ENCODE measurements at places on chromosomes 12 and 14. TPM values are rescaled to one million over a fixed set of nuclear protein-coding genes. Genes with fewer than 3 reads are reported as not detected.

DNA sequence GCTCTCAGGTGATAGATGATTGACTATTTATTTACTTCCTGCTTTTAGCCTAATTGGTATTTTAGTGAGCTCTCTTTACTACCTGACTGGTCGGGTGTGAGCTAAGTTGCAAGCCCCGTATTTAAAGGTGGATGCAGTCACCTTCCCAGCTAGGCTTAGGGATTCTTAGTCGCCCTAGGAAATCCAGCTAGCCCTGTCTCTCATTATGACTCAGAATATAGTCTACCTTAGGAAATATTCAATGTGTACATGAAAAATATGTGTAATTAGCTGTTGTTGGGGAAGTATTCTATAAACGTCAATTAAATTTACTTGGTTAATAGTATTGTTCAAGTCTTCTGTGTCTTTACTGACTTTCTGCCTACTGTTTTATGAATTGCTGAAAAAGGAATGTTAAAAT lies 306.9 kb upstream of the DIO2 start:
- ATAC-seq: no peak

DNA sequence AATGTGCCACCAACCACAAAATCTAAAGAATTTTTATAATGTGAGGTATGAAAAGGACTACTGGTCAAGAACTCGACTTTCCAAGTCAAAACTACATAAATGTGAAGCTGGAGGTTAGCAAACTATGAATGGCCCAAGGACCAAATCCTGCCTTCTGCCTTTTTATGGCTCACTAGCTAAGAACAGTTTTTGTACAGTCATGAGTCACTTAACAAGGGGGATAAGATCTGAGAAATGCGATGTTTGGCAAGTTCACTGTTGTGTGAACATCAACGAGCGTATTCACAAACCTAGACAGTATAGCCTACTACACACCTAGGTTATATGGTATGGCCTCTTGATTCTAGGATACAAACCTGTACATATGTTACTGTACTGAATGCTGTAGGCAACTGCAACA lies 28.2 kb downstream of the FERMT2 start:
- ATAC-seq: no peak

GRCh38 chr12:9820281-9820930 lies 6.9 kb upstream of the KLRF1 start:
- ATAC-seq: no peak

- ATAC-seq: no peak
Observed at GRCh38 chr12:116431677-116432300, 127.4 kb upstream of the MAP1LC3B2 start.

DNA sequence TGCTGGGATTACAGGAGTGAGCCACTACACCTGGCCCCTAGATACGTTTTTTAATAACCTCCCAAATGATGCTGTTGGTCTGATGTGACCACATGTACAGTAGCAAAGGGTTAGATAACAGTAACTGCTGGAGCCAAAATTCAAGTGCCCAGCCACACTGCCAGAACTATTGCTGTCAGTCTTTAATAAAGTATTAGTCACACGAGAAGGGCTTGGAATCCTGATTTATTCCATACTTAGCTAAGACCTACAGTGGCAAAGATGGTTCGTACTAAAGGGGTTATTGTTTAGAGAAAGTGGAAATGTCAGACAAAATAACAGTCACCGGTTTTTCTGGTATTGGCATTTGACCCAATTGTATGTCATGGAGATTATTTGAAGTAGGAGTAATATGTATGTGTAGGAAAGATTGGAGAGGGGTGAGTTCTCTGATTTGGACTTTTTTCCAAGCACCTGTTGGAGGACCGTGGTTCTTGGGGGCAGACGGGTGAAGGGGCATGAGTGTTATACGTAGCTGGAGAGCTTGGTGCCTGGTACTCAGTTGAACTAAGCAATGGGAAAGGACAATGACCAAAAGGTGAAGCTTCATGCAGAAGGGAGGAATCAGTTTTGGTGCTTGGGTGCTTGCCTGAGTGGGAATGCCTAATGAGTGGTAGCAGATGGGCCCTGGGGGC lies 9.7 kb downstream of the TUBA1C start:
- ATAC-seq: no peak

DNA sequence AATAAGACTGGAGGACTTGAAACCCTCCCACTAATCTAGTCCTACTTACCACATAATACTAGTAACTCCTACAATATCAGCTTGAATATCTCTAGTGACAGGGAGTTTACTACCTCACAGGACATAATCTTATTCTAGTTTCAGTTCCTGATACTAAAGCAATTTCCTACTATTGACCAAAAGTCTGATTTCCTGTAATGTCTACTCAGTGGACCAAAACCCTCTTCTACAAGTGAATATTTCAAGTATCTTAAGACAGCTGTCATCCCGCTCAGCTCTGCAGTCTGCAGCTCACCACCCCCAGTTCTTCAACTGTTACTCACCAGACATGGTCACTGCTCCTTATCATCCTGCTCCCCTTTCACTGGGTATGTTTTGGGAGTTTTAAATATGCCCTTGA lies 70.8 kb upstream of the TMCC3 start:
- no peak for ATAC-seq

VRTN gene
- not detected for total RNA-seq

GRCh38 chr12:113129664-113130456 lies 5.7 kb downstream of the RASAL1 start:
- ATAC-seq: peak; percentile 23

DNA sequence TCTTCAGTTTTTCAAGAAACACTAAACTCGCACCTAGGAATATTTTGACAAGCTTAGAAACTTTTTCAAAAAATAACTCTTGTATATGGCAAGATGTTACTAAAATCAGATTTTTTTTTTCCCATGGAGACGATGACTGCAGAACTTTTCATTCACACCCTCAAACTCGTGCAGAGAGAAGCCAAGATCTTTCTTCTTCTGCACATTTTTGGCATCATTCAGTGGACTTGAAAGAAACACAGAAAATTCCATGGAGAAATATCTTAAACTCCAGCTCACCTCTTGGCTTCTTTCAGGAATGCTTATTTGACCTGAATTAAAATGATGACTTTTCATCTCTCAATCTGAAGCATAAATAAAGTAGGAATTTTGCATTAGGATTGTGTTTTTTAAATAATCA lies 919.4 kb downstream of the NRXN3 start:
- no peak for ATAC-seq

- no peak for ATAC-seq
Observed at GRCh38 chr14:67574156-67574555, 25.9 kb downstream of the PIGH start.

GRCh38 chr12:129588142-129588541 lies 315.7 kb downstream of the TMEM132D start:
- ATAC-seq: no peak

SLC17A8 gene
- total RNA-seq: not detected

- ATAC-seq: peak; percentile 42
Observed at GRCh38 chr14:31206536-31207286, 882 bp downstream of the HECTD1 start.

CPNE6 gene
- total RNA-seq: not detected

DNA sequence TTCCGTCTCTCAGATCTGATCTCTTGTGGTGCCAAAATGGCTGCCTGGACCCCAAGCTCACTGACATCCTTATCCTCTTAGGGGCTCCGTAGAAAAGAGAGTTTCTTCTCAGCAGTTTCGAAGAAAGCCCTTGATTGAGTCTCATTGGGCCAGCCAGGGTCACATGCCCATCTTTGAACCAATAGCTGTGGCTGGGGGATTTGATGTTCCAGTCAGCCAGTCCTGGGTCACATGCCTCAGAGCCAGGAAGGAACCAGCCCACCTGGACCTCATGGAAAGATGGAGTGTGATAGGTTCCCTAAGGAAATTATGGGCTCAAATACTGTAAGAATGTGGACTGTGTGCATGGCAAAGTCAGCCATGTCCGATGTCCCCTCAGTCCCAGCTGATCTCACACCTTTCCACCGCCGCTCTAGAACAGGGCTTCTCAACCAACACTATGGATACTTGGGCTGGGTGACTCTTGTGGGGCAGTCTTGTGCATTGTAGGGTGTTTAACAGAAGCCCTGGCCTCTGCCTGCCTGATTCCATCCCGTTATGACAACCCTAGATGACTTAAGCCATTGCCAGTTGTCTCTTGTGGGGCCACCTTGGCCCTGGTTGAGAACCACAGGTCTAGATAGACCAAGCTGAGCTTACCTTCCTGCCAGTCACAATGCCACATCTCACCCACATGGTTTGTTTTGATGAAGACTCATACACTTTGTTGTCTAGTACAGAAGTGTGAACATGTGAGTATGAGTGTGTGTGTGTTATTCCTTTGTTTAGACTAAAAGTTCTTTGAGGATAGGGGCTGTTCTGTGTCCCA lies 163.9 kb downstream of the ADGRD1 start:
- ATAC-seq: no peak

DNA sequence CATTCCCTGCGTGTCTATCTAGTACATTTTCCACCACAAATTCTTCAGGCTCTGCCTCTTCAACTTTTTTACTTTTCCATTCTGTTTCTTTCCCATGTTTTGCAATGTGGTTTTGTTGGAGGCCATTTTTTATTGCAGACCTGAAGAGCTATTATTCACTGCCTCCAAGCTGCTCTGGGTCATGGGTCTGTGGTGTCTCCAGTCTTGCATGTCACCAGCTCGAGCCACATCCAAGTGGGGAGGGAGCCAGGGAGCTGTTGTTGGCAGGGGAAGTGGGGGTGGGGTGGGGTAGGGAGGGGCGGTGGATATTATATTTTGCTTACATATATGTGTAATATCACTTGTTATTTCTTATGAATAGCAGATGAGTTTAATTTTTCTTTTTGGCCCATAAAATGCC lies 69.1 kb downstream of the VEZT start:
- ATAC-seq: no peak

DNA sequence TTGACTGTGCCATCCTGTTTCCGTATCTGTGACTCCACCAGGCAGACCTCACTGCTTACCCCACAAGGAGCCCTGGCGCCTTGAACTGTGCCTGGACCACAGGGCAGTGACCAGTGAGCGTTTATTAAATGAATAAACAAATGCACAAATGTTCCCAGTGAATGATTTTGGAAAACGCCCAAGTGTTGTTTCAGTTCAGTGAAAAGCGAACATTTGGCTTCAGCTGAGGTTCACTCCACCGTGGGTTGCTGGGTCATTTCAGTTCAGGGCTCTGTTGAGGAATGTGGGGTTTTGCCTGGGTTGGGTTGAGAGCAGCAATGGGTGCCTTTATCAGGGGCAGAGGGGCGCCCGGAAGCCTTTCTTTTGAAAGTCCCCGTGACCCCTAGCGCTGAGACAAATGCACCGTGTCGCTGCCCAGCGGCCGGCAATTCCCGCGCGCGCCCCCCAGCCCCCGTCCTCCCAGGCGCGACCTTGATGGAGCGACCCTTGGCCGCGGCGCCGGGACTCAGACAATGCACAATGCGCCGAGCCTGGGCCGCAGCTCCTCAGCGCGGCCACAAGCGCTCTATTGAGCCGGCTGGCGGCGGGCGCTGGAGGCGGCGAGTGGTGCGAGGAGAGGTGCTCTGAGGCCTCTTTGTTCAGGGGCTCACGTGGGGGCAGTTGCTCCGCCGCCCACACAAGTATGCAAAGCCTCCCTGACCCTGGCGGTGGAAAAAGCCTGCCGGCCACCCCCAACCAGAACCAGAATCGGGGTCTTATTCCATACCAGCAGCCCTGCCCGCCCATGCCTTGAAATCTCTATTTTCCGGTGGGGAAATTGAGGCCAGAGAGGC lies 40.5 kb upstream of the CLMN start:
- ATAC-seq: no peak

DNA sequence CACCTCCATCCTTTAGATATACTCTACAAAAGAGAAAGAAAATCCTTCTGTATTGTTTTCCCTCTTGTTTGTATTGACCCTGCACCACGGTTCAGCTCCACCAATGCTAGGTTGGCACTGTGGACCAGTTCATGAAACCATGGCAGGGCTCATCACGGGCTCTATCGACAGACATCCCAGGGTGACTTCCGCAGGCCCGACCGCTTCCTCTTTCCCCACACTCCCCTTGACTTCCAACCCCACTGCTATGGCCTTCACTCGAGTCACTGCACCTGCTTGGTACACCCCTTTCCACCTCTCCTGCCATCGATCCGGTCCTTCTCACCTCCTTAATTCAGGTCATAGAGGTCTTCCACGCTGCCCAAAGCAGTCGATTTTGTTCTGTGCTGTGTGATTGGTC lies 21.2 kb upstream of the AKAP5 start:
- ATAC-seq: no peak

DNA sequence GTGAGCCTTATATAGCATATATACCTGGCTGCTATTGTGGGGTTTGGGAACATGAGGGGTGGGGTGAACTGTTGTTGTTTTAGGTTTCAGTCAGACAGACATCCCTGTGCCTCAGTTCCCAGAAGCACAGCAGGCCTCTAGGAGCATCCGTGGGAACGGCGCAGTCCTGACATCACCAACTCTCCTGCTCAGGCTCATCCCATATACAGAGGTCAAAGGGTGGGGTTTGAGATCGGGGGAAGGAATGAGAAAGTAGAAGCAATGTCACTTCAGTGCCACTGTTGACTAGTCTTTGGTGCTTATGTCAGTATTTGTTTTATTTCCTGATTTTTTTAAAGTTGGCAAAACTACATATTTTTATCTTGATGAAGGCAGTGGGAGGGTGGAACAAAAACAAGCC lies 43.1 kb upstream of the A2ML1 start:
- ATAC-seq: no peak
